ENCODE measurements at places on chromosomes 3 and 15.

DNA sequence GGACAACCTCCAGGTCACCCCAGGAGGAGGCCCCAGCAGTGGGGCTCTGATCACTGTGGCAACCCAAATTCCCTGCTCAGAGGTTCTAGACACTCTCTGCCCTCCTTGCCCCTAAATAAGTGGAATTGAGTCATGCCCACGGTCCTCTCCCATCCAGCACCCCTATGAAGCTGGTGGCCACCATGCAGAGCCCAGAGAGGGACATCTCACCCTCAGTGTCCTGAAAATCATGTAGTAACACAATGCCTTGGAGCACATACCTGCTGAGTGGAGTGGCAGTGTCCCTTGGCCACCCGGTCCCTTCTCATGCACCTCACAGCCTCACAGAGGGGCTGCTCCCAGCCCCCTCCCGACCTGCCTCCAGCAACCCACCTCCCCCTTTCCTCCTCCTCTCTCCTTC is 114.3 kb upstream of the MEF2A start:
- no peak for DNase-seq

- DNase-seq, result no peak
Observed at GRCh38 chr3:31103623-31104180, 209.2 kb upstream of the GADL1 start.

DNA sequence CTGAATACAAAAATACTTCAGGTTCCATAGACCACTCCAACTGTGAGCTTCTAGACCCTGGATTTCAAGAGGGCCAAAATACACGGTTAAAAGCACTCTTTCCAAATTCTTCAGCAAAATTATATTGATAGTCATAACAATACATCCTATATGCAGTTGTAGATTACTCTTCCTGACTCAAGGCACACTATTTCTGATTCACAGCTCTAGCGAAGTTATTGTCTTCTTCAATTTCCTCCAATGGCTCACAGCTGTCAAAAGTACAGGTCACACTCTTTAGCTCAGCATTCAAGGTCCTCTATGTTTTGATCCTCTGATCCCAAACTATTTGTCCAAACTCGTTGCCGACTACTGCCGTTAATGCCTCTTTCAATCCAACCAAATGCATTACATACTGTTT is 13.5 kb upstream of the CCDC80 start:
- no peak for DNase-seq

DNA sequence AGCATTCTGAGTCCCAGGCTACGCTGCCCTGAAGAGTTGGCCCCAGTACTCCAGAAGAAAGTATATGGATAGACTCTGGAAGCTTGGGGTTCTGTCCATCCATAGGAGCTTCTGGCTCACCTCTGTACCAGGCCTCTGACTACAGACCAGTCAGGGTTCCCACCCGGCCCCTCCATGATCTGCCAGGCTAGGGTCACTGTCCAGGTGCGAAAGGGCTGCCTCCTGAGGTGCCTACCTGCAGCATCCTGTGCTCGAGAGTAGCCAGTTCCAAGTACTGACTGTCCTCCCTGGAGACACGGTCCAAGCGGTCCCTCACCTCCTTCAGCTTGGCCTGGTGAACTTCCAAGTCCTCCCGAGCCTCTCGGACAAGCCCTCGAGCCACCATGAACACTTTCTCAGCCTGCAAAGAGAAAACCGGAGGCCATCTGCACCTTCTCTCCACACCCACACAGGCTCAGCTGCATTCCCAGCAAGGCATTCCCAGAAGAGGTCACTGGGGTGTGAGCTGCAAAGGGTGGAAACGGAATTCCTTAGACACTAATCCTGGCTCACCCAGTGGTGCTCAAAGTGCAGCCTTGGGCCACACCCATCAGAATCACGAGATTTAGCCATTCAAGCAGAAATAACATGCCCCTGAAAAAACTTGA is 3.7 kb upstream of the PLXNB1 start:
- DNase-seq, result no peak

GRCh38 chr3:50273689-50274065 is 4.7 kb downstream of the SEMA3B start:
- no peak for DNase-seq

- no peak for DNase-seq
Observed at GRCh38 chr3:13863965-13864595, 15.8 kb downstream of the WNT7A start.

GRCh38 chr3:57545636-57546268 is 1.6 kb upstream of the DNAH12 start:
- no peak for DNase-seq
